NCI-H2029 treated with DMSO at 0.1 percent for 48 hours (cell line): ENCODE measurements at places on chromosomes 3 and 15.

DNA sequence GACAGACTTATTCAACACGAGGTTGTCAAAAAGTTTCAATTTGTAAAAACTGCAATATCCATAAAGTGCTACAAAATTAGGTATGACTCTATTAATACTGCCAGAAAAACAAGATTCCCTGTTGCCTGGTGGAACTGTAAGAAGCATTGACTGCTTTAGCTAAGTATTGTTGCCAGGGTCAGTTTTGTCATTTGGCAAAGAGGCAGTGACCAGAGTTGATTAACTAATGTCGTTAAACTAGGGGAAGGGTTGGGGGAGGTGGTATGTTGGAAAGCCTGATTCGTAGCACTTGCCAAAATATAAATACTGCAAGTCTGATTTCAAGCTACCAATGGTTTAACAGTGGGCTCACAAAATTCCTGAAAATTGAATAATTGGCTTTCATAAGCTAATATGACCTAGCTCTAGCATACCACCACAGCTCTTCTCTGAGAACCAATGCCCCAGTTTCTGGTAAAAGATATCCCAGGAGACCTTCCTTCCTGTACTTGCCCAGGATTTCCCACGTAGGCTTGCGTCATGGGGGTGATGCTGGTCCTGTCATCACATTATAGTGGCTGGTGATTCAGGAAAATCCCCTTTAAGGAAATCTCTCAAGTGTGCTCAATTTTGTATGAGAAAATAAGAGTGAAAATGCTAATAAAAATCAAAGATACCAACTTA, 266.4 kb upstream of the TBC1D5 start:
- no peak for DNase-seq

GRCh38 chr15:36907295-36907694, 193.1 kb downstream of the MEIS2 start:
- DNase-seq = no peak

- DNase-seq = no peak
These were observed 56.0 kb downstream of the KLF13 start for GRCh38 chr15:31382713-31383045.

GRCh38 chr3:172303941-172304558, 144.2 kb downstream of the GHSR start:
- DNase-seq = no peak

GRCh38 chr3:124923833-124924232, 10.7 kb downstream of the MUC13 start:
- DNase-seq = no peak
